ENCODE measurements at places on chromosomes 4 and X.

DNA sequence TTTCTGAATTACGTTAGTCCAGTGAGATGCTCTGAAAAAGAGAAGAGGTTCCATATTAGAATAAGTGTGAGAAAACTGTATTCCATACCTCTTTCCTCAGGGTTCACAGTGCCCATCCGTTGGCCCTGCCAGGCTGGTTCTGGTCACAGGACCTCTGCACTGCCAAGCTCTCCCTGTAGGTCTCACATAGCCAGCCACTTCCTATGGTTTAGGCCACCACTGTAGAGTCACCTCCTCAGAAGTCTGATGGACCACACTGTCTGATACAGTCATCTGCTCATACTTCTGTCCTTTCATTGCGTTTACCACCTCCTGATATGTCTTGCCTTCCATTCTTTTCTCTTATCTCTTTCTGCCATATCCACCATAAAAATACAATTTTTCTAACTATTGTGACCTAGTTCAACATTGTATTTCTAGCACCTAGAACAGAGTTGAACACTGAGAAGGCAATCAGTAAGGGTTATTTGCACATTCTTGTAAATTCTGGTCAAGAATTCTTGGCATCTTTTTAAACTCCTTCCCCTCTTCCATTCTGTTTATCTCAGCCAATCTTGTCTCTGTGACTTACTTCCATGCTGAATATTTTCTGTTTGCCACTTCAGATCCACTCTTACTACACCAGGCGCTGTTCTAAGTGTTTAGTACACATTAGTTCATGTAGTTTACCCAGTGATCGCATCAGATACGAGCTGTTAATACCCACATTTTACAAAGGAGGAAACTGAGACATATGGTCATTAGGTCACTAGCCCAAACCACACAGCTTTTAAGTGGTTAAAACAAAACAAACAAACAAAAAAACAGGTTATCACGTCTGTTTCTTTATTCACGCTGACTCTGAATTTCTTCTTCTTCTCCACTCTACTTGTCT, 125.6 kb downstream of the CBR4 start:
- no peak for DNase-seq

DNA sequence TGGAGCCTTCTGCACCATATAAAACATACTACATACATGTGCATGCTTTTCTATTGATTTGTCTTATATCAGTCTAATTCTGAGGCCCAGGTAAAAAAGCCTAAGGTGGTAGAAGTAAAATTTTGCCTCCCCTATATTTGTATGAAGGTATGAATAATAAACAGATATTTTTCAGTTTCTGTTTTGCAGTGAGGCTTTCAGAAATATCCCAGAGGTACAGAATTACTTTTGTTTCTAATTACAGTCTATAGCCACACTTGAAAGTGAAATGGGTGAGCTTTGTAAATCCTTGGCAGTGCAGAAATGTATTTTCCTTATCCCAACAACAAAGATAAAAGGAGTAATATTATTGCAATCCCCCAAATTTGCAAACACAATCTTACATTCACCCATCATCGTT, 59.5 kb downstream of the DDX60 start:
- no peak for DNase-seq

- DNase-seq = no peak
Measured at GRCh38 chr4:122686691-122687090, 45.8 kb upstream of the BBS12 start.

DNA sequence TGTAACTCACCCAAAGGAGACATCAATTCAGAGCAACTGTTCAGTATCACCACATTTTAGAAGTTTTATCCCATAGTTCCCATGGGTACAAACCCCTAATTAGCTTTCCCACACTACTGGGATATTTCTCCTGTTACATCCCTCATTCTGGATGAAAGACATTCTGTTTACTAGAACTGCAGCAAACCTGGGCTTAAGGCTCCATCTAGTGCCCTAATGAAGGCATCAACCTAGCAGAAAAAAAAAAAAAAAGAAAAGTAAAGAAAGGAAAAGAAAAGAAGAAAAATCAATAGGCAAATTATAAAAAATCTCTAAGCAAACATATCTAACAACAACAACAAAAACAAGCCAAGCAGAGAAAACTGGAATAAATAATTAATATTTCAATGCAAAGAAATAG, 133.7 kb upstream of the CPXCR1 start:
- no peak for DNase-seq

- DNase-seq = no peak
Measured at GRCh38 chr4:150212485-150212884, 134.2 kb downstream of the DCLK2 start.

- DNase-seq = no peak
Measured at GRCh38 chrX:31038575-31039326, 33.1 kb downstream of the FTHL17 start.

- DNase-seq = no peak
Measured at GRCh38 chr4:142314247-142314646, 531.9 kb downstream of the INPP4B start.

DNA sequence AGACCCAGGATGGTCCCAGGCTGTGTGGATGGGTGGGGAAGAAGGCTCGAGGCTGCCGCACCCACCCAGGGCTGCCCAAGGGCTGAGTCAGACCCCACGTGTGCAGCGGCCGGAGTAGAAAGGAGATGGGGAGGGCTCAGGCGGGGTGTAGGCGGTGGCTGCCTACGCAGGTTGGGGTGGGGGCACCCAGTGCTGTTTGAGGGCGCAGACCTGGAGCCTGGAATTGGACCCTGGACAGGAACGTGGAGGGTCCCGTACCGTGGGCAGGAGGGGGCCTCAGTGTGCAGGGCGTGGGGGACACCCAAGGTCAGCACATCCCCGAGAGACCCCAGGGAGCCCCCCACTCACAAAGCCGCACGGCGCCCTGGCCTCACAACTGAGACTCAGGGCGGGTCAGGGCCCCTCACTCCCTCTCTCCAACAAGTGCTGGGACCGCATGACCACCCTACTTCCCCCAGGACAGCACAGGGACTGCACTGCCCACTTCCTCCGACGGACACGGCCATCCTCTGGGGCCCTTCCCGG, 79.9 kb downstream of the FAM53A start:
- DNase-seq = no peak

- no peak for DNase-seq
Measured at GRCh38 chr4:110621328-110621812, 1.5 kb downstream of the PITX2 start.

DNA sequence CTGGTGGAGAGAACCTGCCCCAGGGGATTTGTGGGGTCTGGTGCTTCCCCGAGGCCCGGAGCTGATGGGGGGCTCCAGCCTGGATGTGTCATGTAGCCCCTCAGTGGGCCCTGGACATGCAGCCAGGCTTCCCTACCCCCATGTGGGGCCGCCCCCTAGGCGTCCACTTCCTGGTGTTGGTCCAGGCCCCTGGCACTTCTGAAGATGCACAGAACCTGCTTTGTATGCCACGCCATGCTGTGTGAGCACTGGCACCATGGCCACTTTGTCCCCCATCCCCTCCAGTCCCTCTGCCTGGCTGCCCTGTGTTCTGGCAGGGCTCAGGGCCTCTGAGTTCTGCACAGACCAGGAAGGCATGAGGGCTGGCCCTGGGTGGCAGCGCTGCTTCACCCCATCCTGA, 29.2 kb downstream of the WFS1 start:
- DNase-seq = no peak

- DNase-seq = no peak
Measured at GRCh38 chrX:71453056-71453455, 79.8 kb upstream of the OGT start.

GRCh38 chrX:100584611-100585010, at the start of gene TNMD:
TSS of gene TNMD (plus strand) at chrX:100584936. CDS start at chrX:100585019, 83 bp downstream.
- no peak for DNase-seq

DNA sequence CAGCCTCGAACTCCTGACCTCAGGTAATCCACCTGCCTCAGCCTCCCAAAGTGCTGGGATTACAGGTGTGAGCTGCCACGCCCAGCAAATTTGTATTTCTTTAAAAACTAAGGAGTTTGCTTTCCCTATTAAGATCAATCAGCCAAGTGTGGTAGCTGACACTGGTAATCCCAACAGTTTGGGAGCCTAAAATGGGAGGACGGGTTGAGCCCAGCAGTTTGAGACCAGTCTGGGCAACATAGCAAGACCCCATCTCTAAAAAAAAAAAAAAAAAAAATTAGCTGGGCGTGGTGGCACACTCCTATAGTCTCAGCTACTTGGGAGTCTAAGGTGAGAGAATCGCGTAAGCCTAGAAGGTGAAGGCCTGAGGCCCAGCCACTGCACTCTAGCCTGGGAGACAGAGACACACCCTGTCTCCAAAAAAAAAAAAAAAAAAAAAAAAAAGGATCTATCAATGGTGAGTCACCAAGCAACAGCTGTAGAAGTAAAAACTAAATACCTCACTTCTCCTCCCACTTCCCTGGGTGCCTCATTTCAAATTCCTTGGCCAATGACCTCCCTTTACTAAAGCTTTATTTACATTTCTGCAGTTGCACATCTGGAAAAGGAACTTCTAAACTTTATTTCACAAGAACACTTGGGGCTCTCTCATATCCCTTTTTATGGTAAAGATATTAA, 54.5 kb downstream of the LDB2 start:
- no peak for DNase-seq

DNA sequence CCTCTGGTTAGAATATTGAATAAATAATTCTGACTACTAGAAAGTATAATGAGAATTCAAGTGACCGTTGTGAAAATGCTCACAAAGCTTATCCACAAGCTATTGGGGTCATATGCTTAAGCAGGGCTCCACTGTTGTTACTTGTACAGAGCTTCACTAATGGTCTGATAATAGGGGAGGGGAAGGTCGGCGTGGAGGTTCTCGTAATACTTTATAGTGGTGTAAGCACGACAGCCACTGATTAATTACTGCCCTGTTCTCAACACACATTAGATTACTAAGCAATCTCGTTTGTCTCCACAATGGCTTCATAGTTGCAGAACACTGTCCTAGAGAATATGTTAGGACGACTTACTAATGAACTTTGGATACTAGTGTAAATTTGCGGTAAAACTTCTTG, 11.6 kb downstream of the UNC5C start:
- DNase-seq = no peak

DNA sequence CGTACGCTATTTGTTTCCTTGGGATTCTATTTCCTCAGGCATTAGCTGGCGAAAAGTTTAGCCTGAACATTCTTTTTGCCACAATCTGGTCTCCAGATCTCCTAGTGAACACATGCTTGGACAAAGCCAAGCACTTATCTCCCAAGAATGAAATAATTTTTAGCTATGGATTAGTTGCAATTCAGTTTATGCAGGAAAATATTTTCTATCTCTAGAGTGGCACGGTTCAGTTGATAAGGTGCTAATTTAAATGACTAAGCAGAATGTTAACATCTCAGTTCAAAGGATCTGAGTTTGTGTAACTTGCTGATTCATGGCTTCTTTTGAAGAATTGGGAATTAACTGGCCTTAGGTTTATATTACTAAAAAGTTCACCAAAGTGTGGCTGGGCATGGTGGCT, 58.1 kb upstream of the JADE1 start:
- DNase-seq = no peak

DNA sequence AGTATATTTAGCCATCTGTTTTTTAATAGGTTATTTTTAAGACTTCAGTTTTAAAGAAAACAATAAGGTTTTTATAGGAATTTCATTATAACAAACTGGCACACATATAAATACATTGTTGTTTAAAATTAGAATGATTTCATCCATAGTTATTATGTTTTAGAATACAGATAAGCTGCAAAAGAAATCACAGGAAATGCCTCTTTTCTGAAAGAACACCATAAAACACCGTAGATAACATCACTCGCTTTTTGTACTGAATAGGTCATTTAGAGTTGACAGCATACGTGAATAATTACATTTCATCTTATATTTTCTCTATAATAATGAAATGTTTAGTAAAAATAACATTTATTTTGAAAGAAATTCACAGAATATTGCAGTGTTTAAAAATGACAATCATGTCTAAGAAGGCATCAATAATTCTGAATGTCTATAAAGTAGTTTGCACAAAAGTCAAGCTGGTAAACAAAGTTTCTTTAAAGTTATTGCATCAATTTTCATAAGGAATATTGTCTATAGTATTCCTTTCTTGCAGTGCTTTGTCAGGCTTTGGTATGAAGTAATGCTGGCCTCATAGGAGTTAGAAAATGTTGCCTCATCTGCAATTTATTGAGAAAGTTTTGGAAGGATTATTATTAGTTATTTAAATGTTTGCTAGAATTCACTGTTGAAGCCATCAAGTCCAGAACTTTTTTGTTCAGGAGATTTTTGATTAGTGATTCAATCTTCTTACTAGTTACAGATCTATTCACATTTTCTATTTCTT, 17.9 kb upstream of the VEGFC start:
- DNase-seq = no peak

GRCh38 chrX:105845631-105846030, 23.3 kb downstream of the NRK start:
- no peak for DNase-seq

GRCh38 chrX:120137439-120137838, 21.0 kb upstream of the RHOXF2 start:
- DNase-seq = no peak

GRCh38 chrX:3940000-3940610, 226.7 kb upstream of the PRKX start:
- no peak for DNase-seq

DNA sequence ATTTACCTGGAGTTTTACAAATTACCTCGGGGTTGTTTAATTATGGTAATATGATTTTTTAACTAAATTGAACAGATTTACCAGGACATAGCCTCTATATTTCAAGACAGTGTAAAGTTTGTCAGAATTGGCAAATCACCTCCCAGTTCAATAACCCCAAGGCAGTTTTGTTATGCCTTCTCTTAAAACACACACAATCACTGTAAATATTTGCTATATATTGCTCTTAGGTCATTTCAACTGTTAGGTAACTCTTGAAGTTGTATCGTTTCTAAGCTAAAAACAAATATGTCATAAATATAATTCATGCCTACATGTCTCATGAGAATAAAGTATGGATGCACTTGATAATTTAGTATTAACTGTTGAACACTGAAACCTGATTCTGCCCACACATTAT, 24.1 kb downstream of the PDLIM5 start:
- no peak for DNase-seq

- DNase-seq = peak; percentile 15
Measured at GRCh38 chrX:18617407-18617750, 54.5 kb downstream of the RS1 start.

DNA sequence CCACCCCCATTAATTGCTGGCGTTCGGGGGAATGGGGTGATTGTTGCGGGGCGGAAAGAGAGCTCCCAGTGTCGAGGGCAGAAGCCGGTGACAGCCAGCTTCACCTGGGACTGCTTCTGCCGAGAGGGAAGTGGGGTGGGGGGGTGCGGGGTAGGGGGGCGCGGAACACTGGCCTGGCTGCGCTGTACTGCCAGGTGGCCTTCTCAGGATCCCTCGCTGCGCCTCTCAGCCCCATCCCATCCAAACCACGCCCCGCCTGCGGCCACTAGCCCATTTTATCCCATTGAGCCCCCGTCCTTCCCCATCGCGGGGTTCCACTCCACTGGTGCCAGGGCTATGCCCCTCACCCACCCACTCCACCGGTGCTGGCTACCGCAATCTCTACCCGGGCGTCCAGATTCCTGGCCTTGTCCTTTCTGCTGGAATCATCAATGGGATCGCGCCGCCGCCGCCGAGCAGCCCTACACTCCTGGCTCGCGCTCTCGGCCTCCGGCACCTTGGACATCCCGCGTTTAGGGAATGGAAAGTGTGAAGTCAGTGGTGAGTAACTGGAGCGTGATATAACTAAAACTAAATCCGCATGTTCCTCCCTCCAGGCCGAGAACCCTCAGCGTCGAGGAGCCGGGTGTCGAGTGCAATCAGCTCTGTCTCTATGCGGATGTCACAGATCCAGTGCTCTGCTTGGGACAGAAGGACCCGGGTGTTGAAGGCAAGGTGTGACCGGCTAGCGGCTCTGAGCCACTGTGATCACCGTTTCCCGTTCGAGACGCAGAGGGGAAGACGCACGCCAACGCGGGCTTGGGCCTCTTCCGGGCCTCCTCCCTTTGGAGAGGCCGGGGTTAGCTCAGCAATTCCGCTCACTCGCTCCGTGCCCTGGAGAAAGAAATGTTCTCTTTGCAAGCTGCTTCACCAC, 20.5 kb downstream of the NKX3-2 start:
- DNase-seq = no peak

Data from right renal cortex interstitium (tissue), 3 donors.